Stimulated activated CD8-positive, alpha-beta memory T cell treated with anti-CD3 and anti-CD28 coated beads, Interleukin-7, amount 100 ng/mL, for 24 hours (primary cell): ENCODE measurements at places on chromosomes 3 and 15.

- no peak for DNase-seq
These were observed 15.6 kb downstream of the ZNF710 start for GRCh38 chr15:90016721-90017120.

GRCh38 chr15:25711691-25712090 lies 151.4 kb downstream of the ATP10A start:
- DNase-seq, result no peak

GRCh38 chr15:72227192-72227586 lies 3.8 kb downstream of the PKM start:
- DNase-seq, result no peak

GRCh38 chr15:25901811-25902605 lies 38.9 kb upstream of the ATP10A start:
- no peak for DNase-seq

GRCh38 chr15:75721923-75722870 lies 9.5 kb upstream of the CSPG4 start:
- DNase-seq, result no peak

DNA sequence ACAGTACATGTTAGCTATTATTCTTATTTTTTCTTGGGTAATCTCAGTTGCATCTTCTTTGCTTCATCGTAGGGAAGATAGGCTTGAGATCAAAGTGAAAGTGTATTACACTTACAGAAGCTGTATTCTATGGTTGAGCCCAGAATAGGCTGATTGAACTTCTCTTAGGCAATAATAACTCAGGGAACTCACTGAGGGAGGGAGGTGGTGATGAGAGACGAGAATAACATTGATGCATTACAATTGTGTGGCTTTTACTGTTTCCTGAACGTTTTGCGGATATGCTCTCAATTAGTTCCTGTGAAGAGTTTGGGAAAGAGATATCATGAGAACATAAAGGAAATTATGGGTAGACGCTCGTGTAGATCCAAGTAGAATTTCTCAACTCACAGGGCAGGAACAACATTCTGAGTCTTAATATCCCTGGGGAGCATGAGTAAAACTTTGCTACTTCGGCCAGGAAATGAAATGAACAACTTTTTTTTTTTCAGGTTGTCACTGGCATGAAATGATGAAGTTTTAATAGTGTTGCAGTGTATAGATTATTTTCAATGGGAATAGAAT lies 302.2 kb downstream of the TUSC7 start:
- DNase-seq, result no peak

- DNase-seq, result no peak
These were observed 185.2 kb downstream of the SHOX2 start for GRCh38 chr3:157920822-157921700.

- no peak for DNase-seq
These were observed 35.4 kb upstream of the ICE2 start for GRCh38 chr15:60514261-60514881.

DNA sequence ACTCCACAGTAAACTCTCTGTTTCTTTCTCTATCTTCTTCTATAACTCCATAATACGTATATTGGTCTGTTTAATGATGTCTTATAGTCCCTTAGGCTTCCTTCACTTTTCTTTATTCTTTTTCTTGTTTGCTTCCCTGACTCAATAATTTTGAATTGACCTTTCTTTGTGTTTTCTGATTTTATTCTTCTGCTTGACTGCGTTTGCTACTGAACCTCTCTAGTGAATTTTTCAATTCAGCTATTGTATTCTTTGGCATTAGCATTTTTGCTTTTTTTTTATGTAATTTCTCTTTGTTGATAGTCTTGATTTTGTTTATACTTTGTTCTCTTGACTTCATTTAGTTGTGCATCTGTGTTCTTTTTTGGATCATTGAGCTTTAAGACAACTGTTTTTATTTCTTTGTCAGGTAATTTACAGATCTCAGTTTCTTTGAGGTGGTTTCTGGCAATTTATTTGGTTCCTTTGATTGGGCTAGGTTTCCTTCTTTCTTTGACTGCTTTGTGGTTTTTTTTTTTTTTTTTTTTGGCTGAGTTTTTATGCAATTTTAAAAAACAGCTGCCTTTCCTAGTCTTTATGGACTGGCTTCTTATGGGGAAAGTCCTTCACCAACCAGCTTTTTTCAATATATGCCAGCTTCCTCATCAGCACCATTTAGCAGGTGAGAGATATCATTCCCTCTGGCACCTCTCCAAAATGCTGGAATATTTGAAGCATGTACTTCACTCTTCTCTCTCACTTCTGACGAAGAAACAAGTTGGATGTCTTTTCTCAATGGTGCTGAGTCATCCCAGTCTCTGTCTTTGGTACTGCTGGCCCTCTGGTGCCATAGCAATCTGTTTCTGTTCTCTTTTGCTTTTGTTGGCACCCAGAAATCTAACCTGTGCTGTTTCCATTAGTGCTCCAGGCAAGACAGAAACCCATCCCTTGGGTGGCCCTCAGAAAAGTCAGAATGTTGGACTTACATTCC lies 17.6 kb downstream of the RSRC1 start:
- DNase-seq, result no peak

GRCh38 chr3:130654921-130655320 lies 91.7 kb downstream of the PIK3R4 start:
- DNase-seq, result no peak

DNA sequence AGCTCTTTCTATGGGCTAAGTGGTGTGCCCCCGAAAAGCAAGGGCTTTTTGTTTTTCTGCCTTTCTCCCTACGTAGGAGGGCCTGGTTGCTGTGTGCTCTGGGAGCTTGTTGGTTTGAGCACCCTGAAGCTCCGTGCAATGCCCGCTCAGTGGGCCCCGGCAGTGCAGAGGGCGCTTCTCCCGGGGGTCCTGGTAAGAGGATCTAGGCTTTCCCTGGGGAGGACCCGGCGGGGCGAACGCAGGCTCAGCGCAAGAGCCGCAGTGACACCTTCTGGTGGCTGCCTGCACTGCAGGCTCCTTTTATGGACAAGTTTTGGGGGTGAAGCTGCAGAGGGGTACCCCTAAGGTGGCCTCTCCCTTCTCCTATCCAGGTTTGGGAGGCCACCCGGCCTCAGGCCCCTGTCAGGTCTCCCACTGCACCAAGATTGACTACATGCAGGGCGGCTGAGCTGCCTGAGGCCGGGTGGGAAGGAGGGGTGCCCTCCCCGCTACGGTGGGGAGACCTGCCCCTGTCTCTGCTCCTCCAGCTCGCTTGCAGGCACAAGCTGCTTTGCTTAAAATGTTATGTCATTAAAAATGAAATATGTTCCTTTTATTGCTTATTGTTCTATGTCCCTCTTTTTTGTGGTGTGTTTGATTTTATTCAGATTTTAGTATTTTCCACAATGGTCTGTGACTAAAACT lies 387.9 kb downstream of the GABRG3 start:
- DNase-seq, result no peak

DNA sequence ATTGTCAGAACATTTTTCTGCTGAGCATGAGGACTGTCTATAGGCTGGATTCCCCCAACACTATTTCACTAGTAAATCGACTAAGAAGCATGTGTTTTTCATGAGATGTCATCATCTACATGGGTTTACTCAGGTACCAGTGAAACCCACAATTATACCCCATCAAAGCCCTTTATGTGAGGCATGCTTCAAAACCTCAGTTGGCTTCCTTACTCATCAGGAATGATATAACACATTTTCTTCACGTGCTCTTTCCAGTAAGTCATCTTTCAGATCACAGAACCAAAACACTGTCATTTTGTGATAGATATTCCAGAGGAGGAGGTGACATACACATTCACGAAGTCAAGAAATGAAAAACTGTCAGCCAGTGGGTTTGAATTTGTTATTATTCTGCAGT lies 116.5 kb downstream of the ANO10 start:
- DNase-seq, result no peak

DNA sequence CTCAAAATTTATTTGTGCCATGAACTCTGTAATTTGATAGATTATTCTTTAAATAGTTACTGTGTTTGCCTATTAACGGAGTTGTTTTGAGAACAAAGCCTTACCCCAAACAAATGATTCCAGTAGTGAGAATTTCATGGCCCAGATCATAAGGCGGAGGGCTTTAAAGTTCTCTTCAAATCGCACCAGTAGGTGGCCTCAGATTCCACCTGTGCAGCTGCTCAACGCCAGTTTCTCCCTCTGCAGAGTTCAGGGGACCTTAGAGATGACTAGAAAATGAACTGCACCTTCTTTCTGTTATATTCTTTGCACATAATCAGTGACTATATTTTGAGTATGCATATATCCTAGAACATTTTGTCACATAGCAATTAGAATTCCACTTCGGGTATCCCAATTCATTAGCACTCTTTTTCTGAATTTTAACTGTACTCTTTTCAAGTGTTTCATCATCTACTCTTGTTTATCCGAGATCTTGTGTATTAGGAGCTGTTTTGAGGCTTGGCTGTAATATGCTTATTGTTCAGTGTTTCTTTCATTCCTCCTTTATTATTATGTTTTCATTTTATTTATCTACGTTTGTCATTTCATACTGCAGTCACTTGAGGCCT lies 232.6 kb upstream of the CHRM5 start:
- no peak for DNase-seq

GRCh38 chr15:60886680-60887079 lies 342.4 kb downstream of the RORA start:
- no peak for DNase-seq

GRCh38 chr15:88938802-88939485 lies 25.8 kb upstream of the MFGE8 start:
- no peak for DNase-seq

DNA sequence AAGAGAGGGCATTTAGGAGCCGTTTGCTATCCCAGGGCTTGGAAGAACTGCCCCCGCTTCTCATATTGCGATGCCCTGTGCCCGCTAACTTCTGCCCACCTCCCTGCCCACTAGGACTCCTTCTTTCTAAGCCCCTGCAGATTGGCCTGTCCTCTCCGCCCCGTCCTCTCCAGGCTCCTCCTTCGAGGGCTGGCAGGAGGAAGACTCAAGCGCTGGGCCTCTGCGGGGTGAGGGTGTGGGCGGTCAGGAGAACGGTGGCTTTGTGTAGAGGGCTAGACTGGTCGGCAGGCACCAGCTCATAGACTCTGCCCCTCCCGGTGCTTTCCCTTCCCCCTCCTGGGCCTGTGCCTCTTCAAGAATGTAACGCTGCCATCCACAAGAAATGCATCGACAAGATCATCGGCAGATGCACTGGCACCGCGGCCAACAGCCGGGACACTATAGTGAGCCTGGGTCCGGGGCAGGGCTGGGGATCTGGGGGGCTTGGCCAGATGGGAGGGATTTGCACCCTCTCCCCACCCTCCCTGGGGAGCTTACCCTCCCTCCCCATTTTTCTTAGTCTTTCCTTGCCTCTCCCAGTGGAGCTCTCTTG lies 21.9 kb downstream of the PRKCD start:
- DNase-seq, result no peak

DNA sequence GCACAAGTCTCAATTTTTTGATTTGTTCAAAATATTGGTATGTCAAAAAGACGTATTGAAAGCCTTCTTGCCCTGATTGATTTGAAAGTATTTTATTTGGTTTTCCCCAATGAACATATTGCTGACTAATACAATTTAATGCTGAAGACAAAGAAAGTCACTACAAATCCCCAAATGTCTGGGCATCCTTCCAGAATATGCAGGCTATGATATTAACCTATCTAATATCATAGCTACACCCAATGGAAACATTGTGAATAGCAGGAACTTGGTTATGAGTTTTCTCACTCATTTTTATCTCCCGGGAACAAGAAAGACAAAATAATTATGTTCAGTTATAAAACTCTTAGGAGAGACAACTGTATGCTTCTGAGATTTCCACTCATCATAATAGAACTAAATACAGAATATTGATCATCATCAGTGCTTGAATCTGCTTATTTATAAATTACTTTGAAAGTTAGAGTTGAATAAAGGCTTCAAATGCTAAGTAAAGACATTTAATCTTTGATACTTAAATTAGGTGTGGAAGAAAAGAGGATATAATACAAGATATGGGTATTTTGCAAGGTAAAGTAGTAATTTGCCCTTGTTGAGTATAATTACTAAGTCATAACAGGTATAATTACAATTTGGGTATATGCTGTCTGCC lies 483.9 kb downstream of the RBMS3 start:
- DNase-seq, result no peak

DNA sequence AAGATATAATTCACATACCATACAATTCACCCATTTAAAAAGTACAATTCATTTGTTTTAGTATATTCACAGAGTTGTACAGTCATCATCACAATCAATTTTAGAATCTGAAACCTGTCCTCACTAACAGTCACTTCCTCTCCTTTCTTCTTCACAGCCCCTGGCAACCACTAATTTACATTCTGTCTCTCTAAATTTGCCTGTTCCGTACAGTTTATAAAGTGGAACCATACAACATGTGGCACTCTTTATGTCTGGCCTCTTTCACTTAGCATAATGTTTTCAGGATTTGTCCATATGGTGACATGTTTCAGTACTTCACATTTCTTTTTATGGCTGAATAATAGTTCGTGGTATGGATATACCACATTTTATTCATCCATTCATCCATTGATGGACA lies 22.7 kb downstream of the ERICH6 start:
- DNase-seq, result no peak

DNA sequence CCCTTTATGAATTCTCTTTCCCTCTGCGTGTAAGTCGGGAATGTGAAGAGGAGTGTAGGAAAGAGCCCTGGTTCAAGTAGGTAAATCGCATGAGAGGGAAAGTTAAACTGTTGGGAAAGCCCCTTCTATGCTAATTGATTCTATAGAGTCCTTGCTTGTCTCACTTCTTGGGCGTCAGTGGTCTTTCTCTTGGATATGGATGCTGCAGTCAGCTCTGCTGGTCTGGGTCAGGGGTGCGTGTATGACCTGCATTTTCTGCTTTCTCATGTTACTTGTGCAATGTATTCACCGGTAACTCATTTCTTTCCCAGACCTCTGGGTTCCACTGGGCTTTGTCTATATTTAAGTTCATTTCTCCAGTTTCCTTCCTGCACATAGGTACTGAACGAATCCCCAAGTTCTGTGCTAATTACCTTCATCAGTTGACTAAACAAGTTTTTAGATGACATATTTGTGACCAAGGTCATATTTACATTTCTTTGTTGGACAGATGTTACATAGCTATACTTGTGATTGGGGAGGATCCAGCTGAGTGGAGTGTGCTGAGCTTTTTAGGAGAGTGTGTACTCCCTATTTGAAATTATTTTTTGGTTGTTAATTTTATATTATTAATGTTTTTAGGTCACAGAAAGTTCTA lies 1.4 kb downstream of the SETD5 start:
- DNase-seq, result no peak

DNA sequence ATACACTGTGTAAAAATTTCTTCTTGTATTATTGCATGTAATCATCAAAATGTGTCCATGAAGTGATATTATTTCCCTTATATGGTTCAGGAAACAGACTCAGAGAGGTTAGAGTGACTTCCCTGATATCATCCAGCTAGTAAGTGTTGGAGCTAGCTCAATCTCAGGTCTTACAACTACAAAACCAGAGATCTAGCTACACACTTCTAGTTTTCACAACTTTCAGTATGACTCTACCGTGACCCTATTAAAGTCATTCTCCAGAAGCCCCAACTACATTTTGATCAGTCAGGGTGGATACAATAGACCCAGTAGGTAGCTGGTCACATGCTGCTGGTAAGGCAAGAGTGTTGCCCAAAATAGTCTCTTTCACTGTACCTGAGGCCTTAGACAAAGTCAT lies 165.3 kb downstream of the GOLIM4 start:
- no peak for DNase-seq
